ENCODE measurements at places on chromosomes 4 and X.

- DNase-seq: no peak
Measured at GRCh38 chrX:135644624-135645023, 68.8 kb upstream of the CT45A1 start.

DNA sequence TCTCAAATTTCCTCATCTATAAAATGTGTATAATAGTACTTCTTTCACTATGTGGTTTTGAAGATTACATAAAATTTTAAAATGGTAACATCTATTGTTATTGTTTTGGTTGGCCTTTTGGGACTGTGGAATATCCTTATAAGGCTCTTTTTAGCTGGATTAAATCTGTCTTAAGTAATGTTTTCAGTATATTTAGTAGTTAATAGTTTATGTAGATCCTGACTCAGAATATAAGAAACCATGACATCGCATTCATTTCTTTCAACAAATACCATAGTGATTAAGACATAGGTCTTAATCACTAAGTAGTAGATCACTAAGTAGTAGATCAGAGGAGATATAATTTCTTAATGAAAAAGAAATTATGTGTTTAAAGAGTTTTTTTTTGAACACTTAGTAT lies 48.5 kb downstream of the MRPL1 start:
- no peak for DNase-seq

DNA sequence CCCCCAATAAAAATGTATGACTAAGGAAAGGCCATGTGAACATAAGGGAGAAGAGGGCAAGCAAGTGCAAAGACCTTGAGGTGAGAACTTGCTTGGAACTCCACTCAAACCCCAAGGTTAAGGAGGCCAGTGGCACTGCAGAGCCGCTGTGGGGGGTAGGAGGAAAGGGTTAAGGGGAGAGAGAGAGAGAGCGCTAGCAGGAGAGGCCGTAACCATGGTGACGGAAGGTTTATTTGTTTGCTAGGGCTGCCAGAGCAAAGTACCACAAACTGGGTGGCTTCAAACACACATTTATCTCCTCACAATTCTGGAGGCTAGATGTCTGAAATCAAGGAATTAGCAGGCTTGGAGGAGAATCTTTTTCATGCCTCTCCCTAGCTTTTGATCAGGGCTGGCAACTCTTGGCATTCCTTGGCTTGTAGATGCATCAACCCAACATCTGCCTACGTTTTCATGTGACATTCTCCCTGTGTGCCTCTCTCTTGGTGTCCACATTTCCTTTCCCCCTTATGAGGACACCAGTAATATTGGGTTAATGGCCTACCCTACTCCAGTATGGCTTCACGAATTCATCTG lies 35.2 kb downstream of the SMIM20 start:
- no peak for DNase-seq

DNA sequence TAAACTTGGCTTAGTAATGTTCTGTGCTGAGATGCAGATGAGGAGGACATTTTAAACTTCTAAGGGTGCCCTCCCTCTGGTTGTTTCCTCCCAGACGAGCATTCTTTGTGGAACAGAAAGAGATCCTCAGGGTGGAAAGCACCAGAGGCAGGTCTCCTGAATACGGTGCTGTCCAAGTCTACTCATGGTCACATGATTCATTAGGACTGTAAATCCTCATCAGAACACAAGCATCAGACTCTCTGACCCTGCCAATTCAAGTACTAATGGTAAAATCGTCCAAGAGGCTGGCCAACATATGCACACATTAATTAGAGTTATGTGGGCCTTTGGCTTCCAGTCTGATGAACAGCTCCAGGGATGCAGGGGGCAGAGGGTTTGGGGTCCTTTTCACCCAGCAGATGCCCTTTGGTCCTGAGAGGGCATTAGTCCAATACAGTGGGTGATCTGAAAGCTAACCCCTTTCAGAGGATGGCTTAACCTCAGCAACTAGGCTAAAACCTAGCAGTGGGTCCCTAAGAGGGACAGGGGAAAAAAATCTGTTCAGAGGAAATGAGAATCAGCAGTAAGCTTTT lies 18.2 kb downstream of the HAND2 start:
- DNase-seq: no peak

GRCh38 chr4:83782591-83782990 lies 246.7 kb downstream of the GPAT3 start:
- no peak for DNase-seq

DNA sequence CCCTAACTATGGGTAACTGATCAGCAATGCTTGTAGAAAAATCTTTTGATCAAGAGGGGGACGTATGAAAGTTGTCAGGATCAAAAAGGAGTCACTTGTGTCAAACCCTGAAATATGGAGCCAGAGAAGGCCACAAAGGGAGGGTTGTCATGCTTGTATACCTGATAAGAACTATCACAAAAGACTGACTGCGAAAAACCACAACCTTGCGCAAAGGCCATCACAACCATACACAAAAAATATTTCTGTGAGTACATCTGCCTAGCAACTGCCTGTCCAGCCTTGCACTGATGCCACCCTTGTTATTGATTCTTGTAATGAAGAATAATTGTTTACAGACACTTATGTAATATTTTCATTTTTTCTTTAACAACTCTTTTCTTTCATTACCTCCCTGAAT lies 22.8 kb upstream of the EIF4E start:
- DNase-seq: no peak

DNA sequence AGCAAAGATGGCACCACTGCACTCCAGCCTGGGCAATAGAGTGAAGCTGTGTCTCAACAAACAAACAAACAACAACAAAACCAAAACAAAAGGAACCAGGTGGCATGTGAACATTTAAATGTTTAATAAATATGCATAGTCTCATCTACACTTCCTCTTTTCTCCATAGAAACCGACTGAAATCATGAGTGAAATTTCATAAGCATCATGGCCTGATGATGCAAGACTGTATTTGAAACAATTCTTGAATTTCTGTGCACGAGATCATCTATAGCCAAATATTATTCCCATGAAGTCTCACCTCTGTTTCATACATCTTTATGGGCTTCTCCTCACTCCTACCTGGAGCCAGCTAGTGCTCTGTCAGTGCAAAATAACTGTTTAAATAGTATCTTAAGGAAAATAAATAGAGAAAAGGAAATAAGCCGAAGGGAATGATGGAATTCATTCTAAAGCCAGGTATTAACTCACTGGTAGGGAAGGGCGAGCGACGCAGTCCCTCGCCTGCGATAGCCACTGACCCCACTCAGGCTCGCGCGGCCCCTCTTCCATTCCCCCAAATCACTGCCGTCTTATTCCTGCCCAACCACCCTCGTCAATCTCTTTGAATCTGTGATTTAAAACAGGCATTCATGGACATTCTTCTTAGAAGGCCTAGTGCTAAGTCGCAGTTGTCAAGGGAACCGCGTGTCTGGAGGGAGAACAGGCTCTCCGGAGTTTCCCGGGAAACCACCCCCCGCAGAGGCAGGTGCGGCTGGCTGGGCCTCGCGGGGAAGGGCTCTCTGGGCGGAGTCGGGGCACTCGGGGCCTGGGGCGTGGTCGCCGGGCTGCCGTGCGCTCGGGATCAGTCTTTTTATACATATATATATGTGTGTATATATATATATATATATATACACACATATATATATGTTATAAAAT lies 52.4 kb upstream of the TRIM2 start:
- no peak for DNase-seq

- no peak for DNase-seq
Measured at GRCh38 chr4:148934926-148935578, 492.8 kb upstream of the NR3C2 start.

DNA sequence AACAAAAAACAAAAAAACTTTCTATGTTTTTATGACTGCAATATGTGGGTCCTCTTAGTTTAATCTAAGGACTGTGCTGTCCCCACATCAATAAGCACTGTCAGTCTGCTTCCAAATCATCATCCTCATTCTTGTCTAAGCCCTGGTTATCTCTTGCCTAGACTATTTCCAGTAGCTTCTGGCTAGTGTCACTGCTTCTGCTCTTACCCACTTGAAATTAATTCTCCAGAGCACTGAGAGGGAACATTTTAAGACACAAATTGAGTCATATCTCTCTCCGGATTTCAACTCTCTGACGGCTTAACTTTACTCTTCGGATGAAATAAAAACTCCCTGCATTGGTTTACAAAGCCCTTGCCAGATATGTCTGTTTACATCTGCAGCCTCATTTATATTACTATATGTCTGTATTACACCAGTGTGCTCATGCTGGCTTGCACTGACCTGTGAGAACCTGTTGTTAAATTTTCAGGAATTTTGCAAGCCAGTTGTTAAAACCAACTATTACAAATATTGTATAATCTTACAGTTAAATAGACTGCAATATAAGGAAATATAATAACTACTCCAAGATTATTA lies 345.9 kb downstream of the ADGRL3 start:
- no peak for DNase-seq

GRCh38 chr4:25756503-25756902 lies 100.9 kb downstream of the SLC34A2 start:
- DNase-seq: no peak

DNA sequence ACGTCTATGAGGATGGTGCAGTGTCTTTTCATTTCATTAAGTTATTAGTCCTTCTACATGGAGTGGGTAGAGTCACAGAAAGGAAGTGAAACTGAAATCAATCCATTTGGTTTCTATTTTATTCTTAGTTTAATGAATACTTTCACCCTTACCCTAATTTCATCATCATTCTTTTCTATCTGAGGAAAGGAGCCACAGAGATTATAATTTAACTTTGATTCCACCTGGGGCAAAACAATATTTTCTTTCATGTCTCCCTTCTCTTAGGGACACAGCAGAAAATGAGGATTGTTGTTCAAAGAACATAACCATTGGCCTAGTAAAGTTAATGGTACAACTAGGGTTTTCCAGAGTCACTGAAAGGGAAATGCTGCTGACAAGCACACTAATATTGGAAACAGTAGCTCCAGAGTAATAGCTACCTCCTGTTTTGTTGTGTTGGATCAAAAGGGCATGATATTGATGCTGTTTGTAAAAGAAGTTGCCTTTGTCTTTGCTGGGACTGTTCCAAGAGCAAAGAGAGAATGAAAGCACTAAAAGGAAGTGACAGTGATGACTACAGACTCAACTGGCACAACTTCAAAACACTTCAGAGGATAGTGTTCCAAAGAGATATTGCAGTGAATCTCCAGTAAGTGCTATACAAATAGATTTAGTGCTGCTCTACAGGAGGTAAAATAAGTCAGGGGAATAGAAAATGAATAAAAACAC lies 247.1 kb upstream of the PITX2 start:
- no peak for DNase-seq

- no peak for DNase-seq
Measured at GRCh38 chrX:2705046-2705832, 14.1 kb downstream of the CD99 start.

DNA sequence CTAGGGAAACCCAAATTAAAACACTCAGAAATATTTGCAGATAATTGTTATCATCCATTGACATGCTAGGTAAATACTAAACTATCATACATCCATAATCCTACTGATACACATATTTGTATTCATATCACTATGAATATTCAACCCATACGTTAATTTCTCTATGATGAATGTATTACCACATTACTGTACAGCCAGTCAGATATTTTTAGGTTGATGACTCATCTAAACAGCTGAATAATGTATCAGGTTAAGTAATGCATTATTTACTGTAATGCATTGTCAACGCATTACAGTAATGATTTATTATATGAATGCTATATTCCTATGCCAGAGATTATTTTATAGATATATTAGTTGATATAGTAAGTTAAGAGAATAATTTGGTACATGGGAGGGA lies 37.1 kb downstream of the VEGFC start:
- no peak for DNase-seq

DNA sequence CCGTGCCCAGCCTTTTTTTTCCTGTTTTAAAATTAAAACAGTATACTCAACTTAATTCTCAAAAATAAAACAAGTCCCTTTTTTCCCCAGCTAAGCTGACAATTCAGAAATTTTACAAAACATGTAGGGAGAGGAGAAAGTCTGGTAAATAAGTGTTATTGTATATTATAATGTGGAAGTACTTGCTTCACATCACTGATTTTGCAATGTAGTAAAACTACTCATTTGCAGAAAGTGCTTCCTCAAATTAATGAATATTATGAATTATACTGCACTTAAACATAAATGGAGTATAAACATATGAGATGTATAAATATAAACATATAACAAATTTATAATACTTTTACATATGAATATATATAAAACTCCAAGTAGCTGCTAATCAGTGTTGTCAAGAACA lies 11.6 kb upstream of the H2AZ1 start:
- DNase-seq: no peak

- no peak for DNase-seq
Measured at GRCh38 chrX:115584696-115585095, 23.7 kb downstream of the PLS3 start.

- DNase-seq: no peak
Measured at GRCh38 chrX:23066588-23067281, 67.0 kb downstream of the DDX53 start.

DNA sequence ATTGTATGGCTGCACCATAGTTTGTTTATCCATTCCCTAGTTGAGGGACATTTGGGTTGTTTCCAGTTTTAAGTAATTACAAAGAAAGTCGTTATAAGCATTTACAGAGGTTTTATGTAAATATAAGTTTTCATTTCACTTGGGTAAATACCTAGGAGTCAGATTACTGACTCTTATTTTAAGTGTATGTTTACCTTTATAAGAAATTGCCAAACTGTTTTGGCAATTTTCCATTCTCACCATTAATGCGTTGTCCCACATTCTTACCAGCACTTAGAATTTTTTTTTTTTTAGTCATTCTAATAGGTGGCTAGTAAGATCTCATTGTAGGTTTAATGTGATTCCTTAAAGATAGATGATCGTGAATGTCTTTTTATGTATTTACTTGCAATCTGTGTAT lies 121.5 kb upstream of the NR3C2 start:
- no peak for DNase-seq

DNA sequence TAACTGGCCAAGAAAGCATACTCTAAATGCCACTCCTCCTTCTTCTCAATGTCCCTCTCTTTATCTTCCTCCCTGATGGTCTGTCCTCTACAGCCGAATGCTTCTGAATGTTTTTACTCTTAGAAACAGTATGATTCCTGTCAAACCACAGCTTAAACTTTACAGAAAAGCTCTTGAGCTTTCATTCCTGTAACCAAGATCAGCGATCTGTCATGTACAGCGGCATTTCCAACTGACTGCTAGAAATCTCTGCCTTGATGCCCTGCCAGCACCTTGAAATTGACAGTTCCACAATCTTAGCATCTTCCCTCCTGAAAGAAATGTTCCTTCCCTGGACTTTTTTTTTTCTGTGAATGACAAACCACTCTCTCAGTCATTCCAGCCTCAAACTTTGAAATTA lies 11.5 kb upstream of the GATB start:
- DNase-seq: no peak

GRCh38 chr4:140331876-140332275 lies 41.6 kb upstream of the SCOC start:
- no peak for DNase-seq

GRCh38 chr4:7418131-7418943 lies 16.4 kb downstream of the PSAPL1 start:
- DNase-seq: no peak

GRCh38 chrX:18649498-18649951 lies 22.4 kb downstream of the RS1 start:
- DNase-seq: no peak

GRCh38 chr4:162126729-162127128 lies 37.1 kb downstream of the FSTL5 start:
- no peak for DNase-seq

GRCh38 chrX:13452283-13452682 lies 117.1 kb upstream of the EGFL6 start:
- DNase-seq: no peak

Measured in AG09309 (cell line).